ACHN (cell line): ENCODE measurements at places on chromosomes 3 and 15.

GRCh38 chr15:68469162-68470048, 37.4 kb upstream of the ITGA11 start:
- no peak for DNase-seq

DNA sequence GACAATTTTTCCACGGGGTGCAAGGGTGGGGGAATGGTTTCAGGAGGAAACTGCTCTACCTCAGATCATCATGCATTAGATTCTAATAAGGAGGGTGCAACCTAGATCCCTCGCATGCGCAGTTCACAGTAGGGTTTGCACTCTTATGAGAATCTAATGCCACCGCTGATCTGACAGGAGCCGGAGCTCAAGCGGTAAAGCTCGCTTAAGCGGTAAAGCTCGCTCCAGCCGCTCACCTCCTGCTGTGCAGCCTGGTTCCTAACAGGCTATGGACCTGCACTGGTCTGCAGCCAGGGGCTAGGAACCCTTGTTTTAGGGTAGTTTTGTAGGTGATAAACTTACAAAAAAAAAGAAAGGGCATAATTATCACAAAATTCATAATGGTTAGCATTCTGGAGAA, 53.9 kb upstream of the RYR3 start:
- no peak for DNase-seq

- DNase-seq, result no peak
Observed at GRCh38 chr3:45642731-45643152, 46.5 kb upstream of the SACM1L start.

- peak; percentile 89 for DNase-seq
Observed at GRCh38 chr3:50163572-50164455, 8.7 kb downstream of the SEMA3F start.

DNA sequence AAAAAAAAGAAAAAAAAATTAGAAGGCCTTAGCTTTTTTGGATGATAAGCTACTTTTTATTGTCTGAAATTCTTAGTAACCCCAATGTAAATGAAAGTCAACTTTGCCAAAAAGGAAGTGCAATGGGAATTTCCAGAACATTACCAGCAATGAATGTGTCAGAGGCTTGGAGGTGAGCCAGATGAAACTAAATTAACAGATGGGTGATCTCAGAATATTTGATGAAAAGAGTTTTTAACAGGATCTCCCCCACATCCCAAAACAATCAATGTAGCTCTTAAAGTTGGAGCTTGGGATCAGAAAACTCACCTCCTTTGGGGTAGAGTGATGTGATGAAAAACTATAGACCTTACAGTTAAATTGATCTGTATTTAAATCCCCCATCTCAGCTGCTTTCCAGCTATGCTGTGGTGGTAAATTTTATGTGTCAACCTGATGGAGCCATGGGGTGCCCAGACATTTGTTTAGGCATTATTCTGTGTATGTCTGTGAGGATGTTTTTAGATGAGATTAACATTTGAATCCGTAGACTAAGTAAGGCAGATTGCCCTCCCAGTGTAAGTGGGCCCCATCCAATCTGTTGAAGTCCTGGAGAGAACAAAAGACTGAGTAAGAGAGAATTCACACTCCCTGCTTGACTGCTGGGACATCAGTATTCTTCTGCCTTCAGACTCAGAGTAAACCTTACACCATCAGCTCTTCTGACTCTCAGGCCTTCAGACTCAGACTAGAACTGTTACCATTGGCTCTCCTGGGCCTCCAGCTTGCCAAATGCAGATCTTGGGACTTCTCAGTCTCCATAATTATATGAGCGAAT, 84.3 kb upstream of the TNFSF10 start:
- DNase-seq, result peak; percentile 76

GRCh38 chr3:158700559-158700958, 28.1 kb upstream of the LXN start:
- DNase-seq, result no peak

DNA sequence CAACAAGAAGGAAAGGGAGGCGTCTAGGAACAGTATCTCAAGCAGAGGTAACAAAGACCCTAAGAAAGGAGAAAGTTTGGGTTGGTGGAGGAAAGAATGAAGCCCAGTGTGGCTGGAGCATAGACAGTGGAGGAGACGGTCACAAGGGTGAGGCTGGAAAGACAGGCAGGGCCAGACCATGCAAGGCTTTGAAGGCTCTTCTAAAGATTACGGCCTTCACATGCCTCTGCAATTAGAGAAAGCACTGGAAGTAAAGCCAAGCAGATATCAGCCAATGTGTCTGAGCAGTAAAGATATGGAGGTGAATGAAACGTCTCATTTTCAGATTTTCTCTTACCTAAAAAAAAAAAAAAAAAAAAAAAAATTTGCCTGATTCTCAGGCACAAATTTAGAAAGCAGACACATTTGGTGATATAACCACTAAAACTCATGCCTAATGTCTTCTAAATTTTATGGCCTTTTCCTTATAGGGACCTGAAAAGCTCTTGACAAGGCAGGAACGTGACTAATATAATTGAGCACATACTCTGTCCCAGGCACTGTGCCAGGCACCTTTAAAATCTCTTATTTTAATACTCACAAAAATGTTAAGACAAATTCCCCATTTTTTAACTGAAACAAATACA, 184.1 kb downstream of the MECOM start:
- no peak for DNase-seq

DNA sequence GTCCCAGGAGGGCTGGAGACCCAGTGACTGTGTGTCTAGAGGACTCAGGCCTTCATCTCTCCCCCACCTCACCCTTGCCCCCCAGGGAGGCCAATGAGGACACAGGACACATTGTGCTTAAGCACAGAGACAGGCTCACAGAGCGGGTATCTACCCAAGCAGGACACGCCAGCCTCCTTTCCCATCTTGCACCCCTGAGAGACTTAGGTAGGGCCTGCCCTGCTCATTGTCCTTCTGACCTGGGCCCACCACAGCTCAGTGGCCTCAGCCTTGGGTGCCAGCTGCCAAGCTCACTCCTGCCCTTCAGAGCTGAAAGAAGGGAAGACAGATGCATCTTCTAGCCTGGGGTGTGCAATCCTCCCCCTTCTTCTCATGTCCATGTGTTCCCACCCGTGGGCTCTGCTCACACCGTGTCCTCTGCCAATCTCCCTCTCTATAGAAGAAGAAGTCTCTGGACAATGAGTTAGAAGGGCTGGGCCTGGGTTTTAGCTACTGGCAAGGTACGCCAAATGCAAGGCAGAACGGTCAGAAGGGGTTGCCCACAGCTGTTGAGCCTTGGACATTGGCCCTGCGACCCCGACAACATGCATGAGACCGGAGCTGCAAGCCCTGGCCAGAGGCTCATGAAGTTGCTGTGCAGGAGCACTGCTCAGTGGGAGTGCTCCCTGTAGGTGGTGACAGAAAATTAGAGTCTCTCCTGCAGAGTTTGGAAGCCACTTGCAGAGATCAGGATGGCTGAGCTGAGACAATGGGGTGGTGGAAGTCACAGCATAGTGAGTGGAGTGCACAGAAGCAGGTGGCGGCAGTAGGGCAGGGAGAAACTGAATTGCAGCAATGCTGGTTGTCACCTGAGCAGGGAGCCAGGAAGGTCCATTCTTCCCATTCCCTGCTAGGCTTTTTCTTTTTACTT, 32.8 kb downstream of the ACSBG1 start:
- no peak for DNase-seq

DNA sequence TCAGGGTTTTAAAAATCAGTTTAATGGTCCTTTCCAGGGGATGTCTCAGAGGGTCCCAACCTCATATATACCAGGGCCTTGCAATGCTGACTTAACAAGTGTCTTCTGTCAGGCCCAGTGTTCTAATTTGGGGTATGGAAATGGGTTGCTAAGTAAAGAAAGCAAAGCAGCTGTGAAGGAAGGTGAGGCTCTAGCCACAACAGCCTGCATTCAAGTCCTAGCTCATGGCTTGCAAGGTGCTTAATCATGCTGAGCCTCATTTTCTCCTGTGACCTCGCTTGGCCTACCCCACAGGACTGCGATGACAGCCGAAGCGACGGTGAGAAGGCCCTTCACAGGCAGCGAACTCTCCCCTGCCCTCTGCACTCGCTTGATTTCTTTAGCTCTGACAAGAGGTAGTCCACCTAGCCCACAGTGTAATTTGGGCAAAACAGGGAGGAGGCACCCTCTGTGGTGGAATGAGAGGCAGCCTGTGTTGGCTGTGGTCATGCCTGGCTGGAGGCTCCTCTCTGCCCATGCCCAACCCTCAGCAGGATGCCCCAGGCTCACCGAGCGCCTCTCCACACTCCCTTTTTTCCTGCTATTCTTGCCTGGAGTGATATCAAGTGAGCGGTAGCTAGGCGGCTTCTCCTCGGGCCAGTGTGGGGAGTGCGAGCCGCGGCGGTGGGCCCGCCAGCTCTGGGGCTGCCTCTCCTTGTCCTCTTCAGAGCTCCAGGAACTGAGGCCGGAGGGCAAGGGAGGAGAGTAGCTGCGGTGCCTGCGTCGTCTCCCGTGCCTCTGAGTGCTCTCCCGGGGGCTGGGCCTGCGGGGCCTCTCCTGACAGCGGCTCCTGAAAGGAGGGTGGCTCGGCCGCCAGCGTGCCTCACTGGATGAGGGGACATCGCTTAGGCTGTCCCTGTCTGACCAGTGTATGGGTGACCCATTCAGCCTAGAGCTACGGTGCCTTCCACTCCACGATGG, 29.2 kb downstream of the ILDR1 start:
- DNase-seq, result no peak

DNA sequence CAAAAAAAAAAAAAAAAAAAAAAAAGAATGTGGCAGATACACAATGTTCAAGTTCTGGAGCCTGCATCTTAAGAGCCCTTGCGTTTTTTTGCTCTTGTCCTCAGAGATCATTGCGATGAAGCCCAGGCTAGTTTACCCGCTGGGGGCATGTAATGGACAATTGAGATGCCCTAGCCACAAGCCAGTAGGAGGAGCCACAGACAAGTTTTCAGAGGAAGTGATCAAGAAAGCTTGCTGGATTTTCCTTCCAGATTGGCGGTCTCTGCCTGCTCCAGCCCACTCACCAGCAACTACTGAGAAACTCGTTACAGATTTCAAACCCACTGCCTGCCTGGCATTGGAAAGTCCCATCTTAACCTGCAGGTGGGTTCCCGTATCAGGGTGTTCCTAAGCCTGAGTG, 192.1 kb upstream of the EOMES start:
- no peak for DNase-seq

GRCh38 chr3:196700801-196701200, 11.2 kb downstream of the CEP19 start:
- DNase-seq, result no peak

- DNase-seq, result peak; percentile 24
Observed at GRCh38 chr3:192850451-192850981, 67.1 kb downstream of the MB21D2 start.

- no peak for DNase-seq
Observed at GRCh38 chr15:85825719-85826118, 31.0 kb upstream of the KLHL25 start.

GRCh38 chr15:98927022-98927421, 80.6 kb downstream of the PGPEP1L start:
- DNase-seq, result no peak

DNA sequence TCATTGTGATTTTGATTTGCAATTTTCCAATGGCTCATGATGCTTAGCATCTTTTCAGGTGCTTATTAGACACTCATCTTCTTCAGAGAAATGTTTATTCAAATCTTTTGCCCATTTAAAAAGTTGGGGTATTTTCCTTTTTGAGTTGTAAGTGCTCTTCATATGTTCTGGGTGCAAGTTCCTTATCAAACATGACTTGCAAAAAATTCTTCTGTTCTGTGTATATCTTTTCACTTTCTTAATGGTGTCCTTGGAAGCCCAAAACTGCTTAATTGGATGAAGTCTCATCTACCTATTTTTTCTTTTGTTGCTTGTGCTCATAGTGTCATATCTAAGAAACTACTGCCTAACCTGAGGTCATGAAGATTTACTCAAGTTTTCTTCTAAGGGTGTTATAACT, 332.8 kb downstream of the PLCL2 start:
- no peak for DNase-seq

GRCh38 chr3:178174201-178174915, 361.9 kb upstream of the KCNMB2 start:
- no peak for DNase-seq

- DNase-seq, result no peak
Observed at GRCh38 chr3:45939341-45939771, 3.9 kb upstream of the CXCR6 start.

DNA sequence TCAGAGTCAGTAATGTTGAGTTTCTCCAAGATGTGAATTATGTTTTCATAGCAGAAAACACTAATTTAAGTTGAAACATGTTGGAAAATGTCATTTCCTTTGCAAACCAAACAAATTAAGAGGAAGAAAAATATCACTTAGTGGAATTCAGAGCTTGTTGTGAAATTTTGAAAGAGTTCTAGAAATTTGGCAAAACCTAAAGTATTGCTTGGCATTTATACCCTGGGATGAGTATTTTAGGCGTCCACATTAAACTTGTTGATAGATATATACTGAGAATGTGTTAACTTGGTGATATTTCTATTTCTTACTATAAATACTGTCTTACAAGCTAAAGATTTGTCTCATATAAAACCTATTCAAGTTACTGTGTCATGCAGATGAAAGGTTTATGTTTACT, 335.2 kb downstream of the NSUN3 start:
- no peak for DNase-seq

GRCh38 chr3:135007607-135008006, 212.5 kb downstream of the EPHB1 start:
- DNase-seq, result no peak

- DNase-seq, result no peak
Observed at GRCh38 chr15:82554351-82554750, 14.1 kb upstream of the RPS17 start.

DNA sequence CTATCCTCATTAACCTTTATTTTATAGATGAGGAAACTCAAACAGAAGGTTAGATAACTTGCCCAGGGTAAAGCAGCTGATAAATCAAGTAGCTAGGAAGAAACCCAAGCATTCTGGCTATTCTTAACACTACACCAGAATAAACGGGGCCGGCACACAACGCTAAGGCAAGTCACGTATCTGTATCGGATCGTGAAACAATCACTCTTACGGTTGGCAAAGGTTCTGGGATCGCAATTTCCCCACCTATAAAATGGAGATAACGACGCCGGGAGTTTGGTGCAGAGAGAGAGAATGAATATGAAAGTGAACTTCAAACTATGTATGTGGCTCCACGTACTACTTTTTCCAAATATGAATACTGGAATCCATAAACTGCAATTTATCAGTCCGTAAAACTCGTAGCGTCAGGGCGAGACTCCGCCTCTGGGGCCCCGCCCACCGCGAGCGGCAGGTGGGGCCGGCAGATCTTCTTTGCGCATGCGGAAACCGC, 252 bp upstream of the ARMC8 start:
- DNase-seq, result peak; percentile 88

GRCh38 chr3:189186101-189186500, 14.3 kb downstream of the TPRG1 start:
- DNase-seq, result no peak
